Esophagus squamous epithelium (tissue), 5 donors: ENCODE measurements at places on chromosomes 11 and 22.

- DNase-seq: no peak
Observed at GRCh38 chr11:3925513-3925912, 70.0 kb downstream of the STIM1 start.

- no peak for DNase-seq
Observed at GRCh38 chr11:32039149-32039548, 51.7 kb upstream of the RCN1 start.

GRCh38 chr11:122224867-122225266 is 108.9 kb upstream of the BLID start:
- DNase-seq: no peak

- DNase-seq: no peak
Observed at GRCh38 chr11:107821199-107821927, 37.2 kb downstream of the SLC35F2 start.

- no peak for DNase-seq
Observed at GRCh38 chr11:134545521-134545920, 133.5 kb upstream of the B3GAT1 start.

- no peak for DNase-seq
Observed at GRCh38 chr22:20235389-20235991, 32.6 kb downstream of the RTN4R start.

DNA sequence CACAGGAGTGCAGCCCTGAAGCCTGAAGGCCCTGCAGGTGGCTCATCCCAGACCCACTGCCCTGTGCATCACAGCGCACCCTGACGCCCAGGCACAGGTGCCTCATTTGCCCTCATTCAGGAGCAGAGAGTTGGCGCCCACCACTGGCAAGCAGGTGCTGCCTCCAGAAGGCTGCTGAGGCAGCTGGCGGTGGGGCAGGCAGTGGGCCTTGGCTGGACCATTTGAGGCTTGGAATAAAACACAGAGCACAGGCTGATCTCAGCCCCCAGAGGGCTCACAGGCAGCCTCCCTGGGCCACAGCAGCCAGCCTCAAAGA is 1151.9 kb downstream of the BRD1 start:
- DNase-seq: no peak

DNA sequence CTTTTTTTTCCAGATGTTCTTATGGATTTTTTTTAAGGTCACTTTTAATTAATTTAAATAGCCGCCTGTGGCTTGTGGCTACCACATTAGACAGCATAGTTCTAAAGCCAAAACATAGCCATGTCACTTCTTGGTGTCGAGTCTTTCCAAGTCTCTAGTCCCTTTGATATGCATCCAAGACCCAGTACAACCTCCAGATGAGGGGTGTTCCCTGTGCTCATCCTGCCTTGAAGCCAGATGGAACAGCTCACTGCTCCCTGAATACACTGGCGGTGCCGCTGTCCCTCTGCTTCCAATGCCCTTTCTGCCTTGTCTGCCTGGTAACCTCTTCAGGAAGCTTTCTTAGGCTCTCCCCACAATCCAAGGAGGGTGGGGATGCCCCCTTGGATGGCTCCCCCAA is 338.0 kb downstream of the TENM4 start:
- no peak for DNase-seq

DNA sequence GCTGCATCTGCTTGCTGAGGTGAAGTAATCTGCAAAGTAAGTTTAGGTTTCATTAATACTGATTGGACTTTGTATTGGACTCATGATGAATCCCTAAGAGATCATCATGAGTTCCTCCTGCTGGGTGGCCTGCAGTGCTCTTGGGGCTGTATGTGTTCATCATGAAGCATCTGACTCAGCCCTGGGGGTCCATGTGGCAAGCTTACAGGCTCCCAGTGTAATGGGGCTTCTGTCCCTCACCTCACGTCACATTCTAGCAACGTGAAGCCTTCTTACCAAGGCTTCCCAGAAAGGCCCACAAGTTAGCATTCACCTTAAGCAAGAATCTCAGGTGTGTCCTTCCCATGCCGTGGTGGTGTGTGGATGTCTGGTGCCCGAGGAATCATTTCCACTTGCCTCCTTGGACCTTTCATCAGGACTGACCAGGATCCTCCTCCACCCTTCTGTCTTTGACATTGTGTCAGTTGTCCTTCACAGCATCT is 23.7 kb downstream of the CRKL start:
- no peak for DNase-seq

DNA sequence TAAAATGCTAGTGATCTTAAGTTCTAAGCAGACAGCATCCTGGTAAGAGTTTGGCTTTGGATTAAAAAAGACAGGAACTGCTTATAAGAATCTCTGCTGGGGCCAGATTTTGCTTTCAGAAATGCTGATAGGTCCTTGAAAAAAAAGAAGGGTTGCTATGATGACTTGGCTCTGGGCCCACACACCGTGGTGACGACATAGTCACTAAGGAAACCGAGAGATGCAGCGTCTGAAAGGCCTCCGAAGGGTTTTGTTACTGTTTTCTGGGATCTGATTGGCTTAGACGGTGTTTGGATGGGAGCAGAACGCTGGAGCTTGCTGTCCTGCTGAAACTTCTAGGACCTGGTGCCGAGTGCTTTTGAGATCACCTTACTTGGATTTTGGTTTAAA is 8.4 kb downstream of the FAM118A start:
- no peak for DNase-seq

- no peak for DNase-seq
Observed at GRCh38 chr11:17383461-17383860, 5.0 kb downstream of the KCNJ11 start.

GRCh38 chr11:898540-899190 is 11.9 kb downstream of the CHID1 start:
- DNase-seq: no peak

- no peak for DNase-seq
Observed at GRCh38 chr11:62889484-62890437, 9.1 kb downstream of the SLC3A2 start.

DNA sequence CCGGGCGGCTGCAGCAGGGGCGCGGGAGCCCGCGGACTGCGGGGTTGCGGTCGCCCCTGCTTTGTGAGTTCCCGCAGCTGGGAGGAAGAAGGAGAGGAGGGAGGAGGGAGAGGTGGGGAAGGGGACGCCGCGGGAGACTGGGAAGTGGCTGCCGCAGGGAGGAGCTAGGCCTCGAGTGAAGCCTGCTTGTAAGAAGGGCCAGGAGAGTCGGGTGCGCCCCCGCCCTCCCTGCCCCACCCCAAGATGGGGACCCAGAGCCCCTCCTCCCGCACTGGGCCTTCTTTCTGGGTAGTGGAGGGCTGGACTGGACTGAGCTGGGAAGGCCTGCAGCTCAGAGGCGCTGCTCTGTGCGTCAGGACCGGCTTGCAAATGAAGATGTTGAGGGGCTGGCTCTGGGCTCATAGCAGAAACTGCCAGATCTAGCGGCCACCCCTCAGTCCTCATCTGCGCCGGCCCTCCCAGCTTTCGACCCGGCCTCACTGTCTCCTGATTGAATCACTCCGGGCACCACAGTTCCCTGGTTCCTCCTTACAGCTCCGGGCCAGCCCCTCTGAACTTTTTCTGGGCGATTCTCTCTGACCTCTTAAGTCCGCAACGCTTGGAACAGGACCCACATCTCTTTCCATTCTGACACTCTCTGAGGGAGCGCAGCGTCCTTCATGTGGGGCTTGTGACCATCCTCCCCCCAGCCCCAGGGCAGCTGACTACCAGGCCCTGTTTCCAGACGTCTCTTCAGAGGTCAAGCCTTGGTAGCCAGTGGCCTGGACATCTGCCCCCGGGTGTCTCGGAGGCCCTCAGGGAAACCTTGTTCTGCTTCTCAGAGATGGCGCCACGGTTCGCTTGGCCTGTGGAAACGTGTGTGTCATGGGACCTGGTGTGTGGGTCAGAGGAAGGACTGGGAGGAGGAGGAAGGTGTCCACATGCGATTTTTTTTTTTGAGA is 21.9 kb downstream of the SERPINH1 start:
- no peak for DNase-seq

DNA sequence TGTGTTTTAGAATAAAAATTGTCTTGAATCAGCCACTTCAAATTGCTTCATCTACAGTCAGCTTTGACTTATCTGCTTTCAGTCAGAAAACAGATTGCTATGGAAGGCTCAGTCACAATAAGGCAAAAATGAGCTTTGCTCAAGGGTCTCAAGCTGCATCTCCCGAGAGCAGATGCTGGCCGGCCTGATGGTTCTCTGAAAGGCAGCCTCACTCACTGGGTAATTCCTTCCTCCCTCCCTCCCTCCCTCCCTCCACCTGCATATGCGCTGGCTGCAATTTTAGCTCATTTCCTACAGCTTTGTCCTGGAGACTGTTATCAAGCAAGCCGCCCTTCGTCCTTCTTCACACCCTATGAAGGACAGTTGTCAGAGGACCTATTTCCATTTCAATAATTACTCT is 1.6 kb upstream of the IZUMO1R start:
- DNase-seq: no peak

GRCh38 chr22:24026733-24027132 is 15.6 kb downstream of the CABIN1 start:
- no peak for DNase-seq

- DNase-seq: no peak
Observed at GRCh38 chr11:101342307-101342706, 212.7 kb upstream of the PGR start.

DNA sequence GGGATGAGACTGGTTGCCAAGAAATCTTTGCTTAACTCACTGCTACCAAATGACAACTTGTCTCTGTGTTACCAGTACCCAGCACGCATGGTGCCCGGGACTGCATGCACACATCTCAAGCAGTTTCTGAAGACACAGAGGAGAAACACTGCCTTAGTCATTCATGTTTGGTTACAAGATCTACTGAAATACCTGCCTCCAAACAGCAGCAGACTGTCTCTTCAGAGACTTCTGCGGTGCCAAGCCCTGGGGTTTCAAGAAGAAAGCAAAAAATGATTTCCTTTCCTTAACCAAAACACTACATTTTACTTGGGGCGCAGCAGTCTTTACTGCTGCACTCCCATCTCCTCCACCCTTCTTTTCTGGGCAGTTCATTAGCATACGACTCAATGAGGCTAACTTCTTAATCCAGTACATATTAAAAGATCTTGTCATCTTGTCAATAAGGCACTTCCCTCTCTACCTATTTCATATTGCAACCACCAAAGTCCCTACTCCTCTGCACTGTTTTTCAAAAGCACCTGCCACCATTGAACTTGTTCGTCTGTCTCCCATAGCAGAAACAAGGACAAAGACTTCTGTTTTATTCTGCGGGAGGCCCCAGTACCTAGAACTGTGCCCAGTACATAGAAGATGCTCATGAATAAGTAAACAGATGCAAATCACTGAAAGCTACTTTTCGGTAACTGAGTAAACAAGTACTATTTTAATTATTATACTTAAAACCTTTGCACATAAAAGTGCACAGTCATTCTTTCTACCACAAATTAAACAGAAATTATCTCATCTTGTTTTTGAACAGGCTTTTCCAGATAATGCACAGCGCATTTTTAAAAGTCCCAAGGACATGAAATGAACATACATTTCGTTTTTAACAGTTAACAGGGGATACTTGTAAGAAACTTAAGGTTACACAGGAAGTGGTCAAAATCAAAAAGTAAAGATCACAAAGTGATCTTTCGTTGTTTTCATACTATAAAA is 4.0 kb downstream of the NAP1L4 start:
- DNase-seq: no peak

GRCh38 chr22:33539902-33540751 is 380.1 kb downstream of the LARGE1 start:
- DNase-seq: no peak

GRCh38 chr11:5507933-5508305 is 1.8 kb downstream of the UBQLN3 start:
- no peak for DNase-seq

GRCh38 chr11:44623341-44623730 is 57.9 kb downstream of the CD82 start:
- no peak for DNase-seq

DNA sequence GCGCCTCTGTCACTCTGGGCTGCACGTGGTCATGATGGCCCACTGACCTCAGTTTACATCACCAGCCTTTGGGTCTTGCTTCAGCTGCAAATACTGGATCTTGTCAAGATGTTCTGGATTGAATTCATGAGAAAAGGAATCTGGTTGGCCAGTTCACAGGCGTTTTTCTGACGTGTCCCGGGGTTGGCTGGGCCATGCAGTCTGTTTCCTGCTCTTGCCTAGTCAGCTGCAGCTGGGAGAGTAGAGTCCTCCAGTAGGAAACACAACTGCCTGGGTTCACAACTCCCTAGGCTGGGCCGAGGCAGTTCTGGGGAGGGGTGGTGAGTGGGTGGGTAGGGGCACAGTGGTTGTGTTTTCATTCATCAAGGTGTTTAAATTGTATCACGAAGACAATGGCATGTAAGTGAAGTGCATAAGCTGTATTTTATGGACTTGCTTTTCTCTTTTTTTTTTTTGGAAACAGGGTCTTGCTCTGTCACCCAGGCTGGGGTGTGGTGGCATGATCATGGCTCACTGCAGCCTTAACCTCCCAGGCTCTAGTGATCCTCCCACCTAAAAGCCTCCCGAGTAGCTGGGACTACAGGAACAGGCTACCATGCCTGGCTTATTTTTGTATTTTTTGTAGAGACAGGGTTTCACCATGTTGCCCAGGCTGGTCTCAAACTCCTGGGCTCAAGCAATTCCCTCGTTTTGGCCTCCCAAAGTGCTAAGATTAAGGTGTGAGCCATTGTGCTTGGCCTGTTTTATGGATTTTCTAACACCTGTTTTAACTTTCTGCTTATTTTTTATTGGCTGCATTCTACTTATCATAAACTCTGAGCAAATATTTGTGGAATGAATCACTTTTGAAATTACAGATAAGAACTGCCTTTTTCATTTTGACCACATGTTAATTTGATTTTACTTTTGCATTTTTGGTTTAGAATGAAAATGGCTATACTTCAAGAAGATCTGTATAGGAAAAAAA is 54.0 kb upstream of the PITPNB start:
- no peak for DNase-seq

DNA sequence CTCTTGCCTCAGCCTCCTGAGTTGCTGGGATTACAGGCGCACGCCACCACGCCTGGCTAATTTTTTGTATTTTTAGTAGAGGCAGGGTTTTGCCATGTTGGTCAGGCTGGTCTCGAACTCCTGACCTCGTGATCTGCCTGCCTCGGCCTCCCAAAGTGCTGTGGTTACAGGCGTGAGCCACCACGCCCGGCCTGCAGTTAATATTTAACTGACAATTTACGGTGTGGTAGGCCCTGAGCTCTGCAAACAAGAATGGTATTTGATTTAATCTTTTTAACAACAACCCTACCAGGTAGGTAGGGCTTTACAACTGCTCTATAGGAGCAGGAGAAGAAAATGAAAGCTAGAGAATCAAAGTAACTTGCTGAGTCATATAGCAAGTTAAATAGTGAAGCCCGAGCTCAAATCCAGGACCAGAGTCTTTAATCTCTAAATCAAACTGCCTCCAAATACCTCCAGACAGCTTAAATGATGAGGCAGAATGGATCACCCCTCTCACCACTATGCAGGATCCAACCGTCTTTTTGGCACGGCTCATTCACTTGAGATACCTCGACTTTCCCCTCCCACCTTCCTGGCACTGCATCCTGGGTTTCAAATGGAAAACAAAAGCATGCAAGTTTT is 9.4 kb downstream of the UEVLD start:
- DNase-seq: no peak

GRCh38 chr11:100182927-100183326 is 504.2 kb upstream of the ARHGAP42 start:
- DNase-seq: no peak

DNA sequence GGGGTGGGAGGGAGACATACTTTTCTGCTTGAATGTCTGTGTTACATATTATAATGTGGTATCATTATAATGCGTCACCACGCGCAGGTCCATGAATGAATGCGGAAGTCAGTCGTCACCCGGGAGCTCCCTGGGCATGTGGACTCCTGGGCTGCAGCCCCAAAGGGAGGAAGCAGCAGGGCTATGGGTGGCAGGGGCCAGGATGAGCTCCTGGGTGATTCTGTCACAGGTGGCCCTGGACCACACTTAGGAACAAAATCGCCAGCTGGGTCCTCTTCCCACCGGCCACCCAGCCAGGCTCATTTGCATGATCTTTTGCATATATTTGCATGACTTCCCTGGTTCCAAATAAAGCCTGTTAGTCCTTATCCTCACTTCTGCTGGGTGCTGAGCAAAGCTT is 51.2 kb downstream of the KCNJ4 start:
- DNase-seq: no peak
